ENCODE measurements at places on chromosomes 7 and 10.

GRCh38 chr7:83155407-83155806 lies 7.3 kb downstream of the PCLO start:
- no peak for DNase-seq

DNA sequence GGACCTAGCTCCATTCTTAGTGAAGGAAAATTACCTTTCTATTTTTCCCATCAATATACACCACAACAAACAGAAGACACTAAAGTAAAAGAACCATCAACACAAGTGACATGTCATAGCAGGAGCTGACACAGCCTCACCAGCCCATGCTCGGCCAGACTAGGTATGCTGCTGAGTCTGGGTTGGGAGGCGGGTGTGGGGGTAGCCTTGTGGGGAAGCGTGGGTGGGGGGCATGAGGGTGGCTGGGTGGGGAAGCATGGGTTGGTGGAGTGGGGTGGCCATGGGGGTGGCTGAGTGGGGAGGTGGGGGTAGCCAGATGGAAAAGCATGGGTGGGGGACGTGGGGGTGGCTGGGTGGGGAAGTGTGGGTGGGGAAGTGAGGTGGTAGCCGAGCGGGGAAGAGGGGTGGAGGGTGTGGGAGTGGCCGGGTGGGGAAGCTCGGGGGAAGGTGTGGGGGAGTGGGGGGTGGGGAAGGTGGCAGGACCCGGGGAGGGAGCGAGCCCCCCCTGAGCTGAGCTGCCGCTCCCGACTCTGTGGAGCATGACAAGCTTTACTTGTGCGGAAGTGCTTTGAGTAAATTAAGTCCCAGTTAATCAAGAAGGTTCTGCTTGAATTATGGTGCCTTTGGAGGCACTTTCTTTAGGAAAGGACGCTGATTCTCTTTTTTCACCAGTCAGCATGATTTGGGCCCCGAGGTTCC lies 294.6 kb upstream of the ZNF32 start:
- DNase-seq, result no peak

GRCh38 chr7:151539088-151539671 lies 19.5 kb upstream of the RHEB start:
- DNase-seq, result no peak

GRCh38 chr7:34709771-34710170 lies 51.8 kb downstream of the NPSR1 start:
- DNase-seq, result no peak

- no peak for DNase-seq
Observed at GRCh38 chr10:122461367-122461728, at the start of gene HTRA1. TSS of gene HTRA1 (plus strand) at chr10:122461553. CDS start at chr10:122461653, 100 bp downstream.

- DNase-seq, result no peak
Observed at GRCh38 chr7:148041156-148041555, 549.4 kb upstream of the C7orf33 start.

- DNase-seq, result no peak
Observed at GRCh38 chr7:28165961-28166955, 14.3 kb downstream of the JAZF1 start.

GRCh38 chr10:80429521-80429973 lies 21.2 kb downstream of the PRXL2A start:
- no peak for DNase-seq

GRCh38 chr7:3374239-3374638 lies 73.2 kb downstream of the SDK1 start:
- no peak for DNase-seq

GRCh38 chr7:102284399-102284798 lies 2.3 kb upstream of the SH2B2 start:
- no peak for DNase-seq

GRCh38 chr7:28739128-28739527 lies 219.0 kb downstream of the TRIL start:
- no peak for DNase-seq

DNA sequence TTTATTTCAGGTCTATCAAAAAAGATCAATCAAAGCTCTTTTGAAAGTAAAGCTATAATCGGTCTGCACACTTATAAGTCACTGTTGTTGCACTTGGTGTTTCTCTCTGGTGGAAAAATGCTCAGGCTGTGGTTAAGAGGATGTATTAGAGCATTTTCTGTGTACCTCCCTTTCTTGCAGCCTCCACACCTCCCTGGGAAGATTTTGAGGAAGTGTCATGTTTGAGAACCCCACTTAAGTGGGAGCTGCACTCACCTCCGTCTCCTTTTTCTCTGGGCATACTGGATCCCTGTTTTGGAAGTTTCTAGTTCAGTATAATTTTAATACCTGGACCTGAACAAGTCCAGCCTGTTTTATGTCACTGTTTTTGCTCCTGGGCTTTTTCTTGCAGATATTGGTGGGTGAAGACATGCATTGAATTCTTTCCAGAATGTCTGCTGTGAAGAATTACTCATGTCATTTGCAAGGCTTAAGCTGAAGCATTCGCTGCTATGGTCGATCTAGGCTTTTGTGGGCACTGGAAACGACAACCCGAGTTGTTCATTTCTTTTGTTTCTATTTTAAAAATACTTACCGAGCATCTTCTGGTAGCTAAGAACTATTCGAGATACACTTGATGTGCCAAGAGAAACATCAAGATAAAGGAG lies 36.6 kb downstream of the TCF7L2 start:
- no peak for DNase-seq

GRCh38 chr10:128877141-128877540 lies 589.9 kb upstream of the MGMT start:
- no peak for DNase-seq

DNA sequence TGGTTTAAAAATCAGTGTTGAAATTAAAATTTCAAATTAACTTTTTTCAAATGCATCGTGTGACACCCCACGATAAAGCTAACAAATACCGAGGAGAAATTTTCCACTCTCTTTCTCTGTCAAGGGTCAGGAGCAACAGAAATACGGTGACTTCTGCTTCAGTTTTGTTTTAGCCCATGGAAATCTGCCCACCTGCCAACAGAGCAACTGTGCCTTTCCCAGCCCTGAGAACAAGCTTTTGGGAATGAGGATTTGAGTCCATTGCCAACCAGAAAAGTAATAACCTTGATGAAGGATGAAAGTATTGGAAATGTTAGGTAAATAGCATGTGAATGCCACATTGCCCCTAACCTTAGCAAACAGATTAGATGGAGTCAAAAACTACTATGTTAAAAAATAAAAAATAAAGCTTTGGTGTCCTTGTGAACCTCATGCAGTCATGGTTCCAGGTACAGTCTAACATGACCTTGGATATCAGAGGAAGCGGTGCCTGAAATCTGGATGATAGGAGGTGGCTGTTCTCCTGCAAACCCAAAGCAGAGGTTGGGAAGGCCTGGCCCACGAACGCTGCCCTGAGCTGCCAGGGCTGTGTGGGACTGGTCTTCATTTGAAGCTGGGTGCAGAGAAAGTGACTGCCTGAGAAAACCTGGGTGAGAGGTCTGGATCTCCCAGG lies 296.8 kb downstream of the ELMO1 start:
- no peak for DNase-seq
